Stimulated activated CD8-positive, alpha-beta memory T cell treated with anti-CD3 and anti-CD28 coated beads, Interleukin-4, amount 100 ng/mL, for 48 hours (primary cell): ENCODE measurements at places on chromosomes 3 and 15.

DNA sequence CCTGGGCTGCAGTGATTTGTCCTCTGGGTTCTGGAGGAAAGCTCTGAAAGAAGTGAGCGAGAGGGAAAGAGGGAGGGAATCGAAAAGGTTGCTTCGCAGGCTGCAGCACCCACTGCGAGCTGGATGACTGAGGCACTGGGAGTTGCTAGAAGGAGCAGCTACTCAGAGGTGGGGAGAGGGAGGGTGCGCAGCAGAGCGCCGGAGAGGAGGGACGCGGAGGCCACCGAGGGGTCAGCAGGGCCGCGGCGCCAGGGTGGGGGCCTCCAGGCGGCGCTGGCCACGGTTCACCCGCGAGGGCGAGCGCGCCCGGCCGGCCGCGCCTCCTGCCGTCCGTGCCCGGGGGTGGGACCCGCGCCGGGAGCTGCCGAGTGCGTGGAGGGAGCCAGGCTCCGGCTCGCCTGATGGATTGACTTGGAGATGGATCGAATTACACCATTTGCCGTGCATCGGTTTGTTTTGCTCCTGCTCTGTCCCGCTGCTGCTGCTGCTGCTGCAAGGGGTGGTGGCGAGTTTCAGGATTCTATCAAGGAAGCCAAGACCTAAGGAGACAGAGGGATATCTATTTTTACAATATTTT, at the start of gene SEMA6D:
Gene SEMA6D, plus strand, starts transcription at position 470 of the 577 bp plus-strand sequence. CDS start 42,294 bp downstream, outside the sequence.
- DNase-seq: no peak

DNA sequence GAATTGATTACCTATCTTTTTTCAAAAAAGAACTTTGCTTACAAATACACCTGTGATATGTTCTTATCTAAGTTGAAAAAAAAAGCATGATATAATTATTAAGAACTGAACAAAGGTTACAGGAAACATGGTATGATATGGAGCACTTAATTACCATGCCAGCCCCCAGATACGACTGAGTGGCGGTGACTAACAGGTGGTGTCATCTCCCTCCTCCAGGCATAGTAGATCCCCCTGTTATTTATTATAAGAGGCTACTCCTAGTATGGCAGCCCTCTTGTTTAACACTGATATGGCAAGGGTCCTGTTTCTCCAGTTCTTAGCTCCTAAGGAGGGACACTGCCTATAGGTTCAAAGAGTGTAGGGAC, 31.0 kb upstream of the TM4SF4 start:
- no peak for DNase-seq

GRCh38 chr3:114332342-114333179, 38.7 kb downstream of the TIGIT start:
- no peak for DNase-seq

GRCh38 chr3:25478211-25478757, 50.2 kb downstream of the RARB start:
- DNase-seq: no peak

- DNase-seq: no peak
Observed at GRCh38 chr15:41276831-41277230, 45.8 kb downstream of the CHP1 start.

GRCh38 chr15:89888214-89888804, 5.5 kb downstream of the AP3S2 start:
- no peak for DNase-seq

GRCh38 chr15:25062551-25063430, 108.0 kb downstream of the SNRPN start:
- DNase-seq: no peak
